Choroid plexus epithelial cell (primary cell): ENCODE measurements at places on chromosomes 2 and 18.

DNA sequence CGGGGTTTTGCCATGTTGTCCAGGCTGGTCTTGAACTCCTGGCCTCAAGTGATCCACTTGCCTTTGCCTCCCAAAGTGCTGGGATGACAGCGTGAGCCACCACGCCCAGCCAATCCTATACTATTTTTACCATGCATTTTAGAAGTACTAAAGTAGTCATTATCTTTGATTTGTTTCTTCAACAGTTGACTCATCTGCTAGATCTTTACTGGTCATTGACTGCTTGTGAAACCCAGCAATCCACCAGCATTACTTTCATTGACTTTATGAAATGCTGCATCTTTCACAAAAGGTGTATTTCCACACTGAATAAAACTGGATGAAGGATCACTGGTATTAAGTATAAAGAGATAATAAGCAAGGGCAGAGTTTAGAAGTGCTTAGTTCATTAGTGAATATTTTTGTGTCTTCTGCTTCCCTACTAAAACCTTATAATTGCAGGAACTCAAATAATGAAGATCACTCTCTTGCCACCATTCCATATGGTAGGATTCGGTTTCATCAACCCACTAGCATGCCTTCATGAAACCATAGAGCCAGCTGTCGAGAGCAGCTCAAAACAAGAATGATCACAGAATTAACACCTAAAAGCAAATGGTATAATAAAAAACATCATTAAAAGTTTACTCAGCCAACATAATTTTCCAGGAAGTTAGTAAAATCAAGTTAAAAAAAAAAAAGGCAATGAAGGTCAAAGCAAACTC is 33.1 kb downstream of the IRS1 start:
- DNase-seq, result peak; percentile 47

DNA sequence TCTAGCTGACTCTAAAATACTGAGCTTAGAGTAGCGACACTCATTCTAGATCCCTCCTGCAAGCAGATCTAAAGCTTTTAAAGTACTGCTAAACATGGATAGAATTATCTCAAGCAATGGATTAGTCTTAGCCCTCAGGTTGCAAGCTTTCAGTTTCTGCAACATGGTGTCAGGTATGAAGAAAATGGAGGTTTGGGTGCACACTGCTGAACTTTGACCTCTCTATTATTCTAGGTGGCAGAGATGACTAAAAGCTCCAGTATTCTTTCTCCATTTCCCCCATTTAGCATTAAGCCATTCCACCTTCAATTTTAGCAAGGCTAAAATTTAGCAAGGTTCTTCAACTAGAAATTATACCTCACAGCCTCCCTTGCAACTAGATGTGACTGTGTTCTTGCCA is 117.0 kb downstream of the CACNB4 start:
- DNase-seq, result no peak

GRCh38 chr18:12014086-12014485 is 32.8 kb downstream of the IMPA2 start:
- no peak for DNase-seq

GRCh38 chr2:48510329-48510728 is 19.6 kb upstream of the STON1 start:
- peak; percentile 65 for DNase-seq

DNA sequence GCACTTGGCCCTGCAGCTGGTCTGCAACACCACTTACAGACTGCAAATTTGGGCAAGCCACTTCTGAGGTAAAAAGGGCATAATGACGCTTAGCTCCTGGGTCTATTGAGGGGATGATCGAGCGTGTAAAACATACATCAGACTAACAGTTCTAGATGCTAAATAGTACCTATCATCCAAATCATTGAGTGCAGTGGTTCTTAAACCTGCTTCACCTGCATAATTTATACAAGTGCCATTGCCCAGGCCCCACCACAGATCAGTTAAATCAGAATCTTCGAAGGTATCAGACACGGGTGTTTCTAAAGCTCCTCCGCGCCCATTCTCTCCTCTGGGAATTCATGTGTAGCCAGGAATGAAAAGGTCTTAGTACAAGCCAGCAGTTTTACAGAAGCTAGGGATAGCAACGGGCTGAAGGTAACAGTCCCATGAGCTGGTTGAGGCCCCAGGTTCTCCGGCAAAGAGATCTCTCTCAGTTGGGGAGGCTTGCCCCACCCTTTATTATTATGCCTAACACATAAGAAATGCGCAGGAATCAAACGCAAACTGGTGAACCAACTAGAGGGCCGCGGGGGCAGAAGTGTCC is 737 bp upstream of the RNF181 start:
- DNase-seq, result no peak

DNA sequence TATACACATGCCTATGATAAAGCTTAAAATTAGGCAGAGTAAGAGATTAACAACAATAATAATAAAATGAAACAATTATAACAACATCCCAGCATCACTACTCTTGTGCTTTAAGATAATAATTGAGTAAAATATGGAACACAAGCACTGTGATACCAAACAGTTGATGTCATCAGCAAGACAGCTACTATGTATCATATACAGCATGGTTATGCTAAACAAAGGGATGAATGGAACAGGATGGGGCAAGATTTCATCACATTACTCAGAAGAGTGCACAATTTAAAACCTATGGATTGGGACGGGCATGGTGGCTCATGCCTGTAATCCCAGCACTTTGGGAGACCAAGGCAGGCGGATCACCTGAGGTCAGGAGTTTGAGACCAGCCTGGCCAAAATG is 1221.0 kb downstream of the SUCLG1 start:
- DNase-seq, result no peak

- DNase-seq, result no peak
Observed at GRCh38 chr2:230447455-230448451, 31.8 kb downstream of the SP100 start.

DNA sequence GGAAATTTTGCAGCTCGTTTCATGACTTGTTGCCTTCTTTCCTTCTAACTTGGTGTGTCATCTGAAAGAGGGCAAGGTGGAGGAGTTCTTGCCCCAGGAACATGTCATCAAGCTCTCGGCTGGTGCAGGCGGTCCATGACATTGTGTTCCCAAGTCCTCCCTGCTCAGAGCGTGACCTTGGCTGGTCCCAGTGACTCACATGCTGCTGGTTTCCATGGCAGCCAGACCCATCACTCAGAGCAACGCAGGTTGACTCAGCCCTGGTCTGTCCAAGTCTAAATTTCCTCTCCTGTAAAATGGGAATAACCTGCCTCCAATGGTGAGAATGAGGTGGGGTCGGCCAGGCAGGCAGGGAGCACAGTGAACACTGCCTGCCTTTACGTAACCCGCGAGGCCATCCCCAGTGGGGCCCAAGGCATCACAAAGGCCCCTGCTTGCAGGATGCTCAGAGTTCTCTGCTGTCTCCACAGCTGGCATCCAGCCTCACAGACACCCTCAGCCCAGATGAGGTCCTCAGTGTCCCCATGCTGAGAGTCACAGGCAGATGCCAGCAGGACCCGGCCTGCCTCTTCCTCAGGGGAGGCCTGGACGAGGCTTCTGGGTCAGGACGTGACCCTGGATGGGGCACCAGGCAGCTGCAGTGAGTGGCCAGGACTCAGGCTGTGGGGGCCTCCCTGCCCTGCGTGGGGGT is 143.7 kb downstream of the TPO start:
- peak; percentile 82 for DNase-seq

- DNase-seq, result no peak
Observed at GRCh38 chr18:24114924-24115549, 23.8 kb upstream of the CABYR start.

GRCh38 chr2:195967336-195967735 is 101.3 kb downstream of the DNAH7 start:
- DNase-seq, result peak; percentile 57

GRCh38 chr2:231617059-231617926 is 24.6 kb downstream of the TEX44 start:
- peak; percentile 34 for DNase-seq

GRCh38 chr18:59725142-59725541 is 27.9 kb upstream of the CCBE1 start:
- DNase-seq, result peak; percentile 40

- no peak for DNase-seq
Observed at GRCh38 chr2:85692039-85692645, 2.0 kb upstream of the GNLY start.

GRCh38 chr2:149042881-149043280 is 4.4 kb downstream of the LYPD6B start:
- DNase-seq, result no peak

DNA sequence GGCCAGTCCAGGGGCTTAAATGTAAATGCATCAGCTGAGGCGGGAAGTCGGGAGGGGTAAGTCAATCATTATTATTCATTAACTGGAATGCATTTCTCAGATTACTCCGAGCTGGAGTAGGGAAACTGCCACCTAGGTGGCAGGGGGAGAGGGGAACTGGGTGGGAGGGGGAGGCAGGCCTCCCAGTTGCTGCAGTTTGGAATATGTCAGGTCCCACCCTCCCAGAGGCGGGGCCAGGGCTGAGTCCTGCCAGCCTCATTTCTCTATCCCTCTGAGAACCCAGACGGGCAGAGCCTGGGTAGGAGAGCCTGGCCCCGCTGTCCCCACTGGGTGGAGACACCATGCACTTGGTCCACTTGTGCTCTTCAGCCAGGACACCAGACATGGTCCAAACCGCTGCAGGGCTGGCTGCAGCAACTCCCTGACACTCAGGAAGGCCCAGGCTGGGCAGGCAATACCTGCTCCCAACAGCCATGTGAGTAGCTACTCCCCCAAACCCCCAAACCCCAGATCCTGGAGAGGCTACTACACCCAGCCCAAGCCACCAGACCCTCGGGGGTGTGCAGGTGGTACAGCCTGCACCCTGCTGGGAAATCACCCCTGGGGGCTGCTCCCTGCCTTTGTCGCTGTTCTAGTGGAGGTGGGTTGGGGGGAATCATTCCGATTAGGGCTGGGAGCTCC is at the start of gene GPBAR1:
Gene GPBAR1 (plus strand): TSS at position 274 of the 681 bp plus-strand sequence. CDS start 1,710 bp downstream, outside the sequence.
- DNase-seq, result no peak

GRCh38 chr2:120902592-120902991 is 166.9 kb downstream of the GLI2 start:
- DNase-seq, result no peak

DNA sequence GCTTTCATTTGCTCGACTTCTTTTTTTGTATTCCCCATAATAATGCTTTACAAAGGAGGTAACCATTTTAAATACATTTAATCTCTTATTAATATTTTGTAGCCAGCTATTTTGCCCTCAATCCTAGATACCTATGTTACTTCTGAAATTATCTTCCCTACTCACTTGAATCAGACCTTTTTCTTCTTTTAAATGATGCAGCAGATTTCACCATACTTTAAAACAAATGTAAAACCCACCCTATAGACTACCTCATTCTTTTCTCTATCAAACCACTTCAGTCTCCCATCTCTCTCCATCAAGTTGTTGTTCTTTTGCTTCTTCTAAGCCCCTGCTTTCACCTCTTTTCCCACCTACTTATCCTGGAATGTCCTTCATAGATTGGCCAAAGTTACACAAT is 151.5 kb upstream of the DNMT3A start:
- DNase-seq, result no peak
